Islet precursor cell (in vitro differentiated cells): ENCODE measurements at places on chromosomes 6 and 20.

DNA sequence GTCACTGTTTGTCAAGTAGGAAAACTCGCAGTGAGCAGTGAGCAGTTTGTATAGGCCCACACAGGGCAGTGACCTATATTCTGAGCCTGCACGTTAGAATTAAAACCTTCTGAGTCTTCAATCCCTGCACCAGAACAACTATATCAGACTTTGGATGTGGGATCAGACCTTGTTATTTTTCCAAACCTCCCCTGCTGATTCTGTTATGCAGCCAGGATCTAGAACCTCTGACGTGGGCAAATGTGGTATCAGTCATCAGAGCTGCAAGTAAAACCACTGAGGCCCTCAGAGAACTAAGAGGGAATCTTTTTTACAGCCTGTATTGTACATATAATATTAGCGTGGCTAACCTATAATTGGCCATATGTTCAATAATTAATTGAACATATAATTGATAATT, 32.0 kb upstream of the AKAP7 start:
- no peak for DNase-seq

GRCh38 chr20:63296531-63297299, 3.7 kb downstream of the COL20A1 start:
- no peak for DNase-seq

DNA sequence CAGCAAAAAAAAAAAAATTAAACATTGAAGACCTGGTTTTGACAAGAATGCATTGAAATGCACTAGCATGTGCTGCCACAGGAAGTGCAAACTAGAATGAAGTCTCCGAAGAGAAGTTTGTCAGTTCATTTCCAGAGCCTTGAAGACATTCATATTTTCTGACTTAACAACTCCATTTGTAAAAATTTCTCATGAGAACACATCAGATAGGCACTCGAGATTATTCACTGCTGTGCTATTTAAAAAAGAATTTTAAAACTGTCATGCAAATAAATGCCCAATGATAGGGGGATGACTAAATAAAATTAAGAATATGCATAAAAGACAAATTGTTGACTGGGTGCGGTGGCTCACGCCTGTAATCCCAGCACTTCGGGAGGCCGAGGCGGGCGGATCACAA, 394.6 kb upstream of the JARID2 start:
- DNase-seq = no peak

- DNase-seq = no peak
Observed at GRCh38 chr6:1855890-1856289, 246.2 kb downstream of the FOXC1 start.

GRCh38 chr6:6007366-6008088, 802 bp upstream of the NRN1 start:
- peak; percentile 70 for DNase-seq

GRCh38 chr6:69827276-69827893, 30.6 kb upstream of the LMBRD1 start:
- no peak for DNase-seq

- DNase-seq = no peak
Observed at GRCh38 chr6:45923831-45924391, 91.7 kb downstream of the CLIC5 start.

DNA sequence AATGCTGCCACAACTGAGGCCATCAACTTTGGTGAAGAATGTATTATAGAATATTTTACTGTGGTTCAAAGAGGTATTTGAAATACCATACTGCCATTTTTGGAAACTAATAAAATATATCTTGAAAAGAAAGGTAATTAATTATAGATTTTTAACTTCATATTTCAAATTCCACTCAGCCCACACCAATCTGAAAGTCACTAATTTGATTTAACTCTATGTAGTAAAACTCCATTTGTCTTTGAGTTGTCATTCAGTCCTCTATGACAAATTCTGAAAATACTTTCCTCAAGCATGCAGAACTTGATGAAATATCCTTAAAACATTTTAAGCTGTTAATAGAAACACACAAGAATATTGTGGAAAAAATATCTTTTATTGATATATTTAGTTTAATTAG, 1196.7 kb upstream of the CITED2 start:
- no peak for DNase-seq

- no peak for DNase-seq
Observed at GRCh38 chr6:43681303-43681702, 6.3 kb downstream of the MRPS18A start.

DNA sequence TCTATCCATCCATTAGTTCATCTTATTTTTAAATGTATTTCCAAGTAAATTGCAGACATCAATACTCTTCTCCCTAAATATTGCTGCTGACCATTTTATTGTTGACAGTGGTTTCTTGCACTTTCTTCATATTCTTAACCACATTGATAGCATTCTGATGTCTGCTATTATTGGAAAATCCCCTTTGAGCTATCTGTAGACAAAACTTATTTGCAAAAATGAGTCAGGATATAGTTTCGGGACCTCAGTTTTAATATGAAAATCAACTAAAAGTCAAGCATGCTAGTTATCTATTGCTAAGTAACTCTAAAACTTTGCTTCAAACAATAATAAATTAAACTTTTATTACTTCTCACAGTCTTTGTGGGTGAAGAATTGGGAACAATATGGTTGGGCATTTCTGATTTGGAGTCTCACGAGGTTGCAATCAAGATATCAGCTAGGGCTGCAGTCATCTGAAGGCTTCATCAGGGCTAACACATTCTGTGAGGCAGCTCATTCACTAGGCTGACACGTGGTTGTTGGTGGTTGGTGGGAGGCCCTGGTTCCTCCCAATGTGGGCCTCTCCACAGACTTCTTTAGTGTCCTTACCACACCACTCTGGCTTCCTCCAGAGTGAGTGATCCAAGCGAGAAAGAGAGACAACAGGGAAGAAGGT, 32.7 kb downstream of the CD109 start:
- DNase-seq = no peak

GRCh38 chr6:136685540-136686108, 106.7 kb downstream of the MAP3K5 start:
- no peak for DNase-seq

DNA sequence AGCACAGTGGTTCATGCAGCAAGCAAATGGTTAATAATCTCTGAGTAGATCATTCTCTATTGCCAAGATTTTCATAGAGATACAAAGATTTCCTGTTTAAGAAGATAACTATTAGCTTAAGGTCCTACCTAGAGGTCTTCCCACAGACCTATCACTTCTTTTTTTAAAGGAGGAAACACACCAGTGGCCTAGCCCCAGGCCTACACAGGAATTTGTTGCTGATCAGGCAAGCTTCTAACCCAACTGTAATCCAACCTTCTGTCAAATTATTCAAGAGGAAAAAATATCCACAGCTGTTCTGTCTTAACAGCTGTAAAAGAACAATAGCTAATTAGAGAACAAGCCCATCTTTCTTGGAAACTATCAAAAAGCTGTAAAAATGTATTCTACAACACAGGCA, 332.8 kb downstream of the BTBD9 start:
- DNase-seq = no peak

DNA sequence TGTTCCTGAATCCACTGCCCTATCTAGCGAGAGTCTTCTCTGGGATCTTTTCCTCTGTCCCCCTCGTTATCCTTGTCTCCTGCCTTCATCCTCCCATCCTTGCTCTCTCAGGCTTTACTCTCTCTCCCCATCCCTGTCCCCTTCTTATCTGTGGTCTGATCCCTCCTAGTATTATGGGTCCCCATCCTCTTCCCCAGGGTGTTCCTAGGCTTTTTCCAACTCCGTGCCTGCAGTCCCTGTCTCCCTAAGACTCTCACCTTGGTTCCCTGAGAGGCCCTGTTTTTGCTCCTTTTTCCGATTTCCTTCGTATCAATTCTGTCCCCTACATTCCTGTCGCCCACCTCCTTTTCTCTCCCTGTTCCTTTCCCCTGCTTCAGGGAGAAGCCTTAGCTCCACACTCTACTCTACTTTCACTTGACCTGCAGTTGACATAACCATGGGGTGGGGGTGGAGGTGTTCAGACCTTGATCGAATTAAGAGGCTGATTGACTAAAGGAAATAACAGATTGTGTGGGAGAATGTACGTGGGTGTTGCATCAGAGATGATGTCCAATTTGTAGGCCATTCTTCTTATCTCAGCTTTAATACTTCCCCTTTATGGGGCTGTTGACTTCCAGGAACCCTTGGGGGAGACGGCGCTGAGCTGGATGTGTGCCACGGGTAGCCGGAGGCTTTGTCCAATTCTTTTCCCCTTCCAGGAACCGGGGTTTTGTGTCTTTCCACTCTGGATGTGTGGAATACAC, 905 bp downstream of the PPARD start:
- DNase-seq = no peak

- no peak for DNase-seq
Observed at GRCh38 chr6:149888093-149888492, 9.8 kb downstream of the RAET1E start.

DNA sequence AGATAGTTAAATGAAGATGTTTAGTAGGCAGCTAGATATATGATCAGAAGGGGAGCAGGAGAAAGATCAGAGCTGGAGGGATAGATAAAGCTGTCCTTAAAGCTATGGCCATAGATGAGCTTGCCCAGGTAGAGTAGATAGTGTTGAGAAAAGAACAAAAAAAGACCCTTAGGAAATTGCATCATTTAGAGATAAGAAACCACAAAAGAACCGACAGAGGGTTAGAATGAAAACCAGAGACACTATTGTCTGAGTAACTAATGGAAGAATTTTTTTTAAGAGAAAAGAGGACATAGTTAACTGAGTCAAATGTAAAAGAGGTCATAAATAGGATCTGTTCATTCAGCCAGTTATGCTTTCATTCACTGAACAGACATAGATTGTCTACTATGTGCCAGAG, 101.8 kb downstream of the TNFAIP3 start:
- DNase-seq = no peak

GRCh38 chr6:17393892-17394631, 667 bp downstream of the CAP2 start:
- peak; percentile 93 for DNase-seq

DNA sequence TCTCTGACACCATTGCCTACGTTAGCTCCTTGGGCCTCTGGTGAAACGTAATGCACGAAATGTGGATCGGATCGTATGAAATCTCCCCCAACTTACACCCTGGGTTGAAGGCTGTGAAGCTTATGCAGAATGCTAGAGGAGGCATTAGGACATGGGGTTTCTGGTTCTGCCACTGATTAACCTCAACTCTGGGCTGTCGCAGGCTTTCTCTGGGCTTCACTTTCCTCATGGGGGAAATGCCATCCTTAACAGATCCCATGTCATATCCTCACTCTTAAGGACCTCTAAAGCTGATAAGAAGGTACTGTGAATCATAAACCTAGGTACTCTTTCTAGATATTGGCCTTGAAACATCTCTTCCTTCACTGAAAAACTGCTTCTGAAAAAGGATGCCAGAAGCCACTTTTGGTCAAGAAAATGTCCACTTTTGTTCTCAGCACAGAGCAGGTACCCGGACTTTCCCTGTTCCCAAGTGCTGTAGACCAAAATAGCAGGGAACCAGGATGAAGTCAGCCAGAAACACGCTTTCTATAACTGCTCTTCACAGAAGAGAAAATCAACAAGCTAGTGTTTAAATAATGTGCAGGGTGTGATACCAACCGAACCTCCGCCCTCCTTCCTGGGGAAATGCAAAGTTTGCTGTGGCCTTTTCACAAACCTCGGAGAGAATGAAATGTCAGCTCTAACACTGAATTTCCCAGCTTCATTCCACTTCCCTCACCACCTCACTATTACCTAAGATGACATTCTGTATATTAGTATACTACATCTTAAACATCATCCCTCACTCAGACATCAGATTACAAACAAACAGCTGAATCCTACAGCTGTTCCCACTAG, 118.9 kb downstream of the BACH2 start:
- no peak for DNase-seq

DNA sequence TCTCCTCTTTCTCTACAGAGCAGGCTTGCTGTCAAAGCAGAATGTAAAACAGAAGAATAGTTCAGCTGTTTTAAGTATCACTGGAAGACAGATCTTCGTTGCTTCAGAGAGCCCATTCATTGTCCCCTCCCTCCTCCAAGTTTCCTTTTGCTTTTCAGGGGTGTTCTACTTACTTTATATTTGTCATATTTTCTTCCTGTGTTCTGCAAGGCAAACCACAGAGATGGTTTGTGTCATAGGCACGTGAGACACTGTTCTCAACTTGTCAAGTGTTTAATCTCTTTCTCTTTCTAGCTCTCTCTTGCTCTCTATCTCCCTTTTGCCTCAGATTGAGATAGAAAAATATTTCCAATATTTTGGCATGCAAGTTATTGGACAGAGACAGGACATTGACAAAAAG, 228.9 kb upstream of the DEFB112 start:
- DNase-seq = no peak

DNA sequence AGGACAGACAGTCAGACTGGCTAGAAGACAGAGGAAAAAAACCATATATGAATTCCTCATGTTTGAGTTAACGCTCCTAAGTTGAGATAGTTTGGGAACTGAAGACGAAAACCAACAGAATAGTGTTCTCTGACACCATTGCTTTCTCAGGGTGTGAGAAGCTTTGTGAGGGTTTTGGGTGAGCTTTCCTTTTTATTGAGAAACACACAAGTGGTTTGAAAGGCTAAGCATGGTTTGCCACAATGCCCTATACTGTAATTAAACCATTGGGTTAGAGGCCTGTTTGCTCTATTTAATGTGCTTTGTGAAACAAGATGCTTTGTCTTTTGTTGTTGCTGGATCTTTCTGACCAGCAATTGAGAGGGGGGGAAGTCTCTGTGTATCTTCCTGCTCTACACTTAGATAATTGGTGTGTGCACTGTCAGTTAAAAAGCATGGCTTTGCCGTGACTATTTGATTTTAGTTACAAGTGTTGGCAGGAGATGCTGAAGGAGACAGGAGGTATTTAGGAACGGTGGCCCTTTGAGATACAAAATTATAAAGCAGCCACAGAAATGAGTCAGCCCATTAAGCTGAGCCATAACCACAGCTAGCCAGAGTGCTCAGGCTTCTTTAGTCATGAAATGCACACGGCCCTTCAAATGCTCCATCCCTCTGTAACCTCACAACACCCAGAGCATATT, 273.0 kb upstream of the PREP start:
- peak; percentile 88 for DNase-seq

- DNase-seq = no peak
Observed at GRCh38 chr20:64021124-64021975, 14.6 kb upstream of the C20orf204 start.

GRCh38 chr6:100260584-100260983, 204.1 kb downstream of the SIM1 start:
- DNase-seq = no peak

- no peak for DNase-seq
Observed at GRCh38 chr6:132023490-132023889, 72.3 kb upstream of the CCN2 start.

DNA sequence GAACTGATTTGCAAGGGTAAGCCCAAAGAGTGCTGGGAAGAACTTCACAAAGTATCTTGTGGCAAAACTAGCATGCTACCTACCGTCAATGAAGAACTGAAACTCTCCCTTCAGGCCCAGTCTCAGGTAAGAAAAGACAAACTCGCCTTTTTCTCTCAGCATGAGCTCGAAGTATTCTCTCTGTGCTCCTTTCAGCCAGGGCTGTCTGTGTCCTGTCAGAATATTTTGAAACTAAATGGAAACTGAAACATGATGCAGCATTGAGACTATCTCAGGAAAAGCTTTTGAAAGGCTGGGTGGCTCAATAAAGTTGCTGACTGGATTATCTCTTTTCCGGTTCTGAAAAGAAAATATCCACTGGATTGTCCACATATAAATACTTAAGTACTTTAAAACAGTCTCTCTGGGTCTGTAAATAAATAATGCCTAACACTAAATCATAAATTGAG, 696 bp downstream of the CALHM5 start:
- no peak for DNase-seq

- no peak for DNase-seq
Observed at GRCh38 chr6:109611502-109611901, 79.5 kb downstream of the AK9 start.

GRCh38 chr6:13302751-13303667, 25.3 kb downstream of the TBC1D7 start:
- peak; percentile 85 for DNase-seq

GRCh38 chr6:37822851-37823682, 3.5 kb downstream of the ZFAND3 start:
- DNase-seq = peak; percentile 70
